Stimulated activated naive CD8-positive, alpha-beta T cell treated with anti-CD3 and anti-CD28 coated beads, Interleukin-15, amount 100 ng/mL, for 72 hours (primary cell): ENCODE measurements at places on chromosomes 2 and 18.

DNA sequence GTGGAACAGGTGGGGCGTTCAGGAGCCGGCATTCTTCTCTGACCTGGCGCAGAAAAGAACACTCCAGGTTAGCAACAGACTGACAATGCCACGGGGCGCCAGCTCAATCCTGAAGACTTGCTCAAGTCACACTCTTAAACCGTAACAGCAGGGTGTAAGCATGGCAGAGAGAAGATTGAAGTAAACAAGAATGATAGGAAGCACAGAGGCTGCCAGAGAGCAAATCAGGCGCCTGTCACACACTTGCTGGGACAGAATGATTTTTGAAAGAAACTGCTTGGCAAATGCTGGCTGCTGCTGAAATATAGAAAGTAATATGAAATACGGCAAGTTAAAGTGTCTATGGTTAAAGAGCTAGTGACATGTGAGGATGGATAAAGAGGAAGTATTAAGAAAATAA is 80.5 kb downstream of the MEP1B start:
- DNase-seq, result no peak

DNA sequence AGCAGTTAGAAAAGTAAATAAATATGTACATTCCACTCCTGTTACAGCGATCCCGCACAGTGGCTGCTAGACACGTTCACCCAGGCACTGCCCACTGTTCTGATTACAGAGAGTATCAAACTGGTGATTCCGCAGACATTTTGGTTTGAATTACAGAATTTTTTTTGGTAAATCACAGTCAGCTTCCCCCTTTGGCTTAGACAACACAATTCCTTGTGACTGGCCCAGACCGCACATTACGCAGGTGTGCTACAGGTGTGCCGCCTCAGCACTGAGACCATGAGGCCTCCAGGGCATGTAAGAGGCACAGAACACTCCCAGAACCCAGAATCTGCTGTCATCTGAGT is 112.3 kb downstream of the PXDN start:
- DNase-seq, result no peak

DNA sequence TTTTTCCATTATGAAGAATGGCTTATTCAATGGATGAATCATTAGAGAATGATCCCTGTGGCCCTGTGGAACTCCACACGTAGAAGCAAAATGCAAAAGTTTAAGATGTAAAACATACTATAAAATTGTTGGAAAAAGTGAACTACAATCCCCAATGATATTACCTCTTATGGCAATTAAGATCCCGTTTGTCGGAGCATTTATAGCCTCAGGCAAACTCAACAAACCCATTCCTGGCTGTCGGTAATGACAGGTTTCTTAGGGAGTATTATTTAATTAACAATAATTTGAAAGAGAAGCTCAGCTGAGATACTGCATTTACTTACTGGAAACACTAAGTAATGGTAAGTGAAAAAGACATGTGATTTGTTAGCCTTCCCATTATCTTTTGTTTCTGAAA is 138.3 kb downstream of the CDH20 start:
- DNase-seq, result no peak

DNA sequence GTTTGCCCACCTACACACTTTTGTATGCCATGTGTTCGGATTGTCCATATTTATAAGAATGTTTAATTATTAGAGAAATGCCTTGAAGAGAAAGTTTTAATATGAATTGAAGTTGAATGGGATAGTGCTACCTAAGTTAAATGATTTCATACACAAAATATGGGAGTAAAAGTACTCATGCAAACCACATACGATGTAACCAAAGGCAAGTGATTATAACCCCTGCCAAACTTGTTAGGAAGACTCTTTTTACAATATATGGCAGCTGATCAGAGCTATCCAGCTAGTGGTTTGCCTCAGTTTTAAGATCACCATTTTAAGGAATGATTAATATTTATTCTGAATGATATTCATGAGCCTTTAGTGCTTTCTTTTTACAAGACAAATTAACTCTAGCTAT is 106.7 kb downstream of the MYO1B start:
- DNase-seq, result no peak

DNA sequence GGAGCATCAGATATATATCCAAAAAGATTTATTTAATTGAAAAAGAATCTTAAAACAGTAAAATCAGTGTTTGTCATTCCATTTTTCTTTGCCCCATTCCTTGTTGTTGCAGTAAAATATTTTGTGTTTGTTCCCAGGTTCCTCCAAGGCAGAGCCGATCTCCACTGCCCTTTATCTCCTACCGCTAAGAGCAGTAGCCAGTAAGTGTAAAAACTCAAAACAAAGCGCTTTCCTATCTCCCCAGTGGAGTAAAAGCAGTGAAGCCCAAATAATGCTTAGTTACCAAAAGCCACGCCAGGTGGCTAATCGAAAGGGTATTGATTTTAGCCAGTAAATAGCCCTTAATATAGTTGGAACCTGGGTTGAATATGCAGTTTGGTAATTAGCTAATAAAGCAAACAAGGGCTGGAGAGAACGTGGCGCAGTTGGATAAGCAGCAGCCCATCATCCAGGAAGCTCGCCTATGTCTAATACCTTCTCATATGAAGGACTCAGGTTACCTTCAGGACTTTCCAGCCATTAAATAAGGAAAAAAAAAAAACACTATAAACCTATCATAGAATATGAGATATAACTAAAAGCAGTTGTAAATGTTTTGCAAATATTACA is 12.4 kb upstream of the GPD2 start:
- no peak for DNase-seq

GRCh38 chr2:155256803-155257202 is 558.3 kb downstream of the KCNJ3 start:
- DNase-seq, result no peak
